ENCODE measurements at places on chromosomes 4 and X.

DNA sequence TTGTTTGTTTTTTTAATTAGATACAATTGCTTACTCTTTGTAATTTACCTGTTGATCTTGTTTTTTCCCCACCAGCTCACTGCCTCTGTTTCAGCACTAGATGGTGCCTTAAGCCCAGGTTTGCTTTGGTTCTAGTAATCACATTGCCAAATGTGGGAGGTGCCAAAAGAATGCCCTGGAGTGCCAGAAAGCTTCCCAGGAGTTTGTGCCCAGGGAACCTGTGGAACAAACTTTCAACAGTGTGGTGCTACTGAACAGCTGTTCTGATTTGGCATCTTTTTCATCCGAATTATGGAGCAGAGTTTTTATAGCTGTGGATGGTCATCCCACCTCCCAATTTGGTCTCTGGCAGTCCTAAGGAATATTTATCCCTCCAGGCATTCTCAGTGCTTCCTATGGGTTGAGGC, 1000.7 kb downstream of the STIM2 start:
- no peak for DNase-seq

- no peak for DNase-seq
These were observed 164.1 kb upstream of the STS start for GRCh38 chrX:6983207-6983955.

DNA sequence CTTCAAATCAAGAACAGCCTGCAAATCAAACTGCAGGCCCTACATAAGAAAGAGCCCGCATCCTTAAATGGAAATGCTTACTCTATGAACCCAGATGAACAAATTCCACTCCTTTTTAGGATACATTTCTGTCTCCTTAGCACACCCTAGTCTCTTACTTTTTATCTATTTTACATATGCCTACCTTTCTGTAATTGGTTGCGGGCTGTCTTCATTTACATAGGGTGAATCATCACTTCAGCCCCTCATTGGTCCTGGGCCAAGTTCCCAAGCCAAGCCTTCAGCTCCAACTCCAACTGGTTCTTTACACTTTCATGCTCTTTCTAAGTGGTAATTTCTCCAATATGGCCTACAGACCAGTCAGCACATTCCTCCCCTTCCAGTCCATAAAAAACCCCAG, 219.3 kb downstream of the TRAM1L1 start:
- DNase-seq: no peak

- DNase-seq: no peak
These were observed 36.2 kb upstream of the RBM47 start for GRCh38 chr4:40665842-40666241.

DNA sequence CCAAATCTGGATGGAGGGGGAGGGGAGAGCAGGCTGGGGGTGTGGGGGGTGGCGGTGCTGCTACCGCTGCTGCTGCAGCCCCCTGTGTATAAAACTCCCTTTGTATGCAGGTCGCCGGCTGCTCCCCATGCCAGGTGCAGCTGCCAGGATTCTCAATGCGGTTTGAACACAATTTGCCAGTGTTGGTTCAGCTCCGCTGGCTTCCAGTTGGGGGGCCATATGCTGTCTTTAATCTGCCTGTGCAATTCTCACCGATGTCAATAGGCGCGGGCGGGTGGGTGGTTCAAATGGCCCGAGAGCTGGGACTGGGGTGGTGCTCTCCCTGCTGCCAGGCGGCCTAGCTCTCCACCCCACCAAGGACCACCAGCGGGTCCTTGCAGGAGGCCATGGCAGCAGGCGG, 257.6 kb downstream of the BCOR start:
- no peak for DNase-seq

GRCh38 chrX:53266914-53267313, 14.5 kb downstream of the IQSEC2 start:
- DNase-seq: no peak

GRCh38 chr4:179695175-179695574, 2252.9 kb upstream of the AGA start:
- no peak for DNase-seq

DNA sequence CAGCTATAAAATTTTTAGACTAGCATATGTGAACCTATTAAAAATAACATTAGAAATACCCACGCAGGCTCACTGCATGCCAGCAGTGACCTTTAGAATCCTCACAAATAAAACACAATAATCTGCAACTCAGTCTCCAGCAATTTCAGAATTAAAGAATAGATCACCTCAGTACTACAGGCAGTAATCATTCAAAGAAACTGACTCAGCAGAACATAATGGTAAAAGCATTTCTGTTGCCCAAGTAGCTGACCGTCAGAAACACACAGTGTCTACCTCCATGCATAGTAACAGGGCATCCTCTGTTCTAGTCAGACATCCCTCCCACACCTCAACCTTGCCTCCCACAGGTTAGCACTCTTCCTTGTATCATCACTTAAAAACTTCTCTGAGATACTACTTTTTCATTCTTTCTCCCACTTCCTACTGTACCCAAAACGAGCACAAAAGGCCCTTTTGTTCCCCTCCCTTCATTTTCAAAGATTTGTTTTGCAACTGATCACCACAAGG, 65.7 kb upstream of the BEND2 start:
- DNase-seq: no peak

DNA sequence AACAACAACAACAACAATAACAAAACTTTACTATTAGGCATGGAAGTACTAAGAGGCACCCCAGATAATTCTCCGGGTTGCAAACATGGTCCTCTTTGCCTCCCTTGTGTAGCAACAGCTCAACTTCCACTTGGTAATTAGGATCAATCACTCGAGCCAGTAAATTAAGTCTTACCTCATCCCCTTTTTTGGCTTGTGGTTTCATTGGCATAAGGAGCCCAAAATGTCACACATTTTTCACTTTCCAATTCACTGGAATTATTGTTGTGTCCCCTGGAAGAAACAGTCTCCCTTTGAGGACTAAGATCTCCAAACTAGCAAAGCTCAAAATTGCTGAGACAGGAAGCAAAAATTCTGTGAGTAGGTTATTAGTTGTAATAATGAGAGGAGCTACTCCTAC, 49.2 kb upstream of the HSD17B10 start:
- DNase-seq: no peak

- no peak for DNase-seq
These were observed 87.3 kb downstream of the ADRA2C start for GRCh38 chr4:3853388-3854035.

DNA sequence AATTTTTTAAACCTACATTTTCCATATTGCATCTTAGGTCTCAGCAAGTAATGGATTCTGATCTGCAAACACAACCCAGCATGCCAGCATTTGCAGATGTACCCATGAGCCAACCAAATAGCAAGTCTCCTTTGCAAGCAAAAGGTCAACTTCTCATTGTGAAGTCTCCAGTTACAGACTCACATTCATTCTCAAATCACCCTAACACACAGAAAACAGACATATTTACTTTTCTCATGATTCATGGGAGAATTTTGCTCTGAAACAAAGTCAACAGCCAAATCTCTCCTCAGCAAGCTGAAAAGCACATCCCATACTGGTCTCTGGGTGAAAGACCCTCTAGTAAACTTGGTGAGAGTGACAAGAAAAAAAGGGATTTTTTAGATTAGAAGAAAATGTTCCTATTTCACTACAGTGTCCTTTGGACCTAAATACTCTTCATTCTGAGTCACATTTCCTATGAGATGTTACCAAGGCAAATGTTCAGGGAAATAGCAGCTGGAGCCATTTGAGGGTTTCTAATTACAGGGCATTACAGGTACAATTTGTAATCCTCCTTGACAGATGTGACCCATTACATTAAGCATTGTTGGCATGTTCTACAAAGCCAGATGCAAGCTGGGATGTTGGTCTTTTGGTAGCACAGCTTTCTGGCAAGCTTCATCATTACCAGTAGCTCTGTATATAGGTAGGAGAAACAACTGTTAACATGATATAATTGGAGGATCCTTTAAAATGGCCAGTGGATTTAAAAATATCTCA, 383.3 kb downstream of the SMARCA1 start:
- no peak for DNase-seq

GRCh38 chr4:188737251-188738002, 598.2 kb downstream of the TRIML1 start:
- no peak for DNase-seq

DNA sequence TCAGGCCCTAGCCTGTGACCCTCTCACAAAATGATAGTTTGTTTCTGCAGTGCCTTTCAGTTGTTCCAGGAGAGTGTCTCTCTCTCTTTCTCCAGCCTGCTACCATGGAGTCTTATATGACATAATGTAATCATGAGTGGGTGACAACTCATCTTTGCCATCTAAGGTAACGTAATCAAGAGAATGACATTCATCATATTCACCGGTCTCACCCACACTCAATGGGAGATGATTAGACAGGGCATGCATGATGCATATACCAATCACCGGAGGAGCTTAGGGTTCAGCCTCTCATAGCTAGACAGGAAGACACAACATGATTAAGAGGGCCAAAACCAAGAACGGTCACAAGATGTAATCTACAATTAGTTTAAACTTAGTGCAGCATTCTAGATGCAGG, 97.1 kb upstream of the FAM9B start:
- DNase-seq: no peak

DNA sequence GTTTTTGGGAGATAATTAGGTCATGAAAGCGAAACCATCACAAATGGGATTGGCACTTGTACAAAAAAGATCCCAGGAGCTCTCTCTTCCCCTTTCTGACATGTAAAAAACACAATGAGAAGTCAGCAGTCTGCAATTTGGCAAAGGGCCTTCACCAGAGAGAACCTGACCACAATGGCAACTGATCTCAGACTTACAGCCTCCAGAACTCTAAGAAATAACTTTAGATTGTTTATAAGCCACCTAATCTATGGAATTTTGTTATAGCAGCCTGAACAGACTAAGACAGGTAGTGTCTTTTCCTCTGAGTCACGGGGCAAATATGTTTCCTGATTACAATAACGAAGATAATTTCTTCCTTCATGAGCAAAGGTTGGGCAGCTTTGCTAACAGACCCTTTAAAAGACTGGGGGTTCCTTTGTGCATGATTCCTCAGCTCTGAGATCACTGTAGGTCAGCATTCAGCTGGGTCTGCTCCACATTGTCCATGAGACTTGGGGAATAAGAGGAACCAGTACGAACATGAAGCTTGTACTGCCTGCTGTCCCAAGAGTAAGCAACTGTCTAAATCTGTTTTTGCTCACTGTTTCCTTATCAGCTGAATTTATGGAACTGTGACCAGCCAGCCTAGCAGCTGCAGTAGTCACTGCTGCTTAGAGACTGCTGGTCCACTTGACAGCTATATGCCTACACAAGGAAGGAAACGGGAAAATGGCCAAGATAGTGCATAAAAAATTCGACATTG, 191.6 kb downstream of the ANAPC10 start:
- DNase-seq: no peak

DNA sequence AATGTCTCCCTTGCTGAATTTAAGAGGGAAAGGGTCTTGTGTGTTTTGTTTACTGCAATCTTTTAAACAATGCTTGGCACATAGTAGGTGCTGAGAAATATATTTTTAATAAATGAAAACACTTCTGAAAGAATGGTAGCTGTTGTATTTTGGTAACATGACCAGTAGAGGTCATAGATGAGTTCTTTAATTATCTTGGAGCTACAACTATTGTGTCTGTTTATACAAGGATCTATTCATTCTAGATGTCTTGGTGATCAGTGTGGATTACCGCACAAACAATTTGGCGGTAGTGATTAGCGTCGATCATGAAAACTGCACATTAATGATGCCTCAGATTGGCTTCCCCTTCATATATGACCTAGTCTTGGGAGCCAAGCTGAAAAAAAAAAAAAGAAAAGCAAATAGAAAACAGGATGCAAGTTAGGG, 21.4 kb upstream of the SCRG1 start:
- no peak for DNase-seq

DNA sequence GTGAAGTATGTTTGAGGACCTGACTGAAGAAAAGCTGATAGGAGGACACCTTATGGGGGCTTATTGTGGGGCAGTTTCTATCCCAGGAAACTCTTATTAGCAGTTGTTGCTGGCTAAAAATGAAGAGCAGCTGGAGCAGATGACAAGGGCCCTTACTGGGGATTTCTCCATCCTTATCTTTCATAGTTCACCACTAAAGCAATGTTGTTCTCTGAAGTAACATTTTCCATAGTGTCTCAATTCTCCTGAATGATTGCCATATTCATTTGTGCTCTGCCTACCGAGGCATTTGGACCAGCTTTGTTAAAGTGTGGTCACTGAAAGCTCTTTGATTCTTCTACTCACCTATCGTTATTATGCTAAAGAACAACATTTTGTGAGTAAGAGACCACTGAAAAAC, 7.7 kb downstream of the ENOX2 start:
- DNase-seq: no peak

DNA sequence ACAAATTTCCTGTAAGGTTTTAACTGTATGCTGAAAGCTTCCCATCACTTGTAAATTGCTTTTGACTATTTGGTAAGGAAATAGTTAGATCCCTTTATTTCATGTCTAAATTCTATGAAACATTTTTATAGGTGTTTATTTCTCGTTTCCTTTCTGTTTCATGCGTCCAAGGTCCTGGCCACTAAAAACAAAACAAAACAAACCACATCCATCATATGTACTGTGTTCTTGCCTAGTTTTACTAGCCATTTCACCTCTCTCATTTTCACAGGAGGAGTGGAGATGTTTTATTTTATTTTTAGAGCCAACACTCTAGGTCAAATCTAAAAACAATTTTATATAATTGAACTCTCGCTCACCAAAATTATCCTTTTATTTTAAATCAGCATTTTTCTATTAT, 375.2 kb upstream of the CTSO start:
- DNase-seq: no peak

- no peak for DNase-seq
These were observed 201.2 kb downstream of the MID1IP1 start for GRCh38 chrX:39002466-39002865.

- no peak for DNase-seq
These were observed 60.0 kb downstream of the MAP7D2 start for GRCh38 chrX:20056704-20057103.

DNA sequence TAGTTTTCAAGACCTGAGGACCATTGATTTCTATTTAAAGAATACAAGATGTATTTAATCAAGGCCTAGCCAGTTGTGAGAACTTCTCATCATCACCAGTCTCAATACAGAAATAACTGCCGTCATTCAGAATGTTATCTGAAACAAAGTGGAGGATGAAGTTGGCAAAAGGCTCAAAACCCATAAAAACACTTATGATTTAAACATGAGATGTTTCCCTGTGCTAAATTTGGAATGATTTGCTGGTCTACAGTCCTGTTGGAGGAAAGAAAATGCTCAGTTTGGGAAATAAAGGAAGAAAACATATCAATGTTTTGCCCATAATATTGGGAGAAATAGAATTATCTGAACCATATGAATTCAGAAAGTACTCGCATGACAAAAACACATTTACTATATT, 192.2 kb downstream of the ADGRA3 start:
- no peak for DNase-seq

DNA sequence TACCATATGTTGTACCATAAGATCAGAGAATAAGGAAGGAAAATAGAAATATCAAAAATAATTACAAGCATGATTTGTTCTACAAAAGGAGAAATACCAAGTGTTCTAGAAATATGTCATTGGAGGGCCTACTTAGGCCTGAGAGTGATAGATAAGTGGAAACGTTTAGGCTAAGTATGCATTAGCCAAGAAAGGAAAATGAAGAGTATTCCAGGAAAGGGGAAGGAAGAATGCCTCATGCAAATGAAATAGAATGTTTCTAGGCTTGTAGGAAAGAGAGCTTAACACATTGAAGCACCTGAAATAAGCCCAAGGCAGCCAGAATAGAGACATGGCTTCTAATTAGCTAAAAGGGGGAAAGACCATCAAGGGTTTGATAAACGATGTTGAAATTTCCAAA, 595.7 kb upstream of the ATOH1 start:
- DNase-seq: no peak
